Upper lobe of left lung (tissue), 6 donors: ENCODE measurements at places on chromosomes 4 and X.

DNA sequence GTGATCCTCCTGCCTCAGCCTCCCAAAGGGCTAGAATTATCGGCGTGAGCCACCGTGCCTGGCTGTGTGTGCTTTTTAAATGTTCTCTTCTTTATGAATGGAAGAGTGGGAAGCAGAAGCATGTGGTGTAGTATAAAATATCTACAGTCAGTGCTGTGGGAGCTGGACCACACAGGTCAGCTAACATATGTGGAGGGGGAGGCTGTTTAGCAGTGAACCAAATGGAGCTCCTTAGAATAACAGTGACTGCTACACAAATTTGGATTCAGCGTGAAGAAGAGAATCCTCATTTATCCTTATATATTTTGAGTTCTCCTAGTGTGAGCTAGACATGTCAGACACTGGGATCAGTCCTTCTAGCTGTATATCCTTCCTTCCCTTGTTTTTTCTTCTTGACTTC is 3.2 kb downstream of the SNX25 start:
- no peak for DNase-seq

DNA sequence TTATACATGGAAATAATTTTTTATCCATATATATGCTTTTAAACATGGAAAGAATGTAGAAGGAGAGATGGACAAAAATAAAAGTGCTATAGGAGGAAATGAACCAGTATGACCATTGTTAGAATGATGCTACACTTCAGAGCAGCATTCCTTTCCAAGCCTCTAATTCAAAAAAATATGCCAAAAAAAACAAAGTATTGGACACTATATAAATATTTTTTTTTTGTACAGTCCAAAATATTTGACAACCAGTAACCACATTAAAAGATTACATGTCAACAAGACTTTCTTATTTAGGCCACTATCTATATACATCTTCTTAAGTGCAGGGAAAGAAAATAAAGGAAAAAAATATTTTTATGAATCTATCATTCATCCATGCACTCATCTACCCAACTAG is 198.6 kb downstream of the LRBA start:
- DNase-seq, result no peak

DNA sequence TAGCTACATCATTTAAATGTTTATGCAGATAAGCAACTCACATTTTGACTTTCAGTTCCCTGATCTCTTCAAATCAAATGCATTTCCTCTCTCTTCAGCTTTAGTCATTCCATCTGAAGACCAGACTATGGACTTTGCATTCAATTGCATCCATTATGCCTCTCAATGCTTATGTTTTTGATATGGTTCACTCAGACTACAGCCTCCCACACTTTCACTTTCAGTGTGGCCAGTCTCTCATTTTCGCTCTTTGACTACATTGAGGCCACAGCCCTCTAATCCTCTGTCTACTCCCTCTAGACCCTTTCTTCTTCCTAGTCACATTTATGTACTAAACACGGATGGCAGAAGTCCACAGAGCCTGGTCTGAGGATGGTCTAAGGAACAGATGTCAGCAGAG is 24.5 kb upstream of the VEGFC start:
- no peak for DNase-seq

DNA sequence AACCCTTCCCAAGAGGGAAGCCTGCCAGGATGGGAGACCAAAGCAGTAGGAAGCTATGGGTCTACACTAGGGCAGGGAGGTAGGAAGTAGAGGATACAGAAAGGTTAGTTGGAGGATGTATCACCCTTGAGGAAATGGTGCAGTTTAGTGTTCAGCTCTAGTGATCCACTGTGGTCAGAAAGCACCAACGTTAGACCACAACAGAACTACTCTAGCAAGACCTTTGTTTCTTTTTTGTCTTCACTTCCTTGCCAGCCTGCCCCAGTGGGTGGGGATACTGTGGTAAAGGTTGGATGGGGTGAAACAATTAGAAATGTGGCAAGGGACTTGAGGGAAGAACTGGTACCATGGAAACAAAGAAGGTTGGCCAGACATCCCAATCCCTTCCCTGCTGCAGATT is 83.3 kb downstream of the DDIT4L start:
- DNase-seq, result no peak

DNA sequence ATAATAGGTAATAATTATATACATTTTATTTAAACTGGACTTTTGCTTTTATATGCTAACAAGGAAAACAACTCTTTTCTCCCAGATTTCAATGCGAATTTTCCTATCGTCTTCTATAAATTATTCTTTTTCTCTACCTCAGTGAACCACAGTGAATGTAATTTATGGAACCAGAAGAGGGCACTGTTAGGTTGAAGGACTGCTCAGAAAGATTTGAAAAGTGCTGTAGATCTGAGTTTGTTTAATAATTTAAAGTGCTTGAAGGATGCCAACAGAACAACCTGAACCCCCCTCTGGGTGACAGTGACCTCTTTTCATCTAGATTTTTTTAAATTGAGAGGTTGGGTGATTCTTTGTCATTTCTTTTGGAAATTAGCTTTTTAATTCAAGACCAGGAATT is 54.9 kb downstream of the PHOX2B start:
- no peak for DNase-seq

GRCh38 chr4:6359536-6360308 is 90.1 kb downstream of the WFS1 start:
- no peak for DNase-seq

- DNase-seq, result no peak
These were observed 3.9 kb downstream of the TAB3 start for GRCh38 chrX:30885136-30885535.

GRCh38 chrX:47145395-47146120 is 537 bp downstream of the RBM10 start:
- no peak for DNase-seq

- peak; percentile 41 for DNase-seq
These were observed at the start of gene HS3ST1 for GRCh38 chr4:11428231-11428898. TSS of gene HS3ST1 (minus strand) at chr4:11428894. CDS start at chr4:11400005, 28,889 bp downstream.

- no peak for DNase-seq
These were observed 113.0 kb downstream of the RBM47 start for GRCh38 chr4:40516651-40517050.

DNA sequence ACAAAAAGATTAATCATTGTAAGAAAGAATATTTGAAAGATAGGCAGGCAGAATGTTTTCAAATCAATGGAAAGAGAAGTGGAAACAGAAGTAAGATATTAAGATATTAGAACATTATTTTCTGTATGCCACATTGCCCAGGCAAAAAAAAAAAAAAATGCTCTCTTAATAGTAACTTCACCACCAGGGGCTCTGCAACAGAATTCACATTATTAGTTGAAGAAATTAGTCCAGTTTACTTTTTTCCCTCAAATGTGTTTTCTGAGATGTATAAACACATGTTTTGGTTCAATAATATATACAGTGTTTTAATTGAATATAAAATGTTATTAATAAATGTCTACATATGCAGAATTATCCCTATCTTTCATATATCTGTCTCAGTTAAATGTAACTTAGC is 78.0 kb upstream of the ADAD1 start:
- no peak for DNase-seq

- DNase-seq, result no peak
These were observed 243.5 kb downstream of the GPAT3 start for GRCh38 chr4:83779103-83780052.

- no peak for DNase-seq
These were observed 518 bp upstream of the CNKSR2 start for GRCh38 chrX:21373637-21374162.

DNA sequence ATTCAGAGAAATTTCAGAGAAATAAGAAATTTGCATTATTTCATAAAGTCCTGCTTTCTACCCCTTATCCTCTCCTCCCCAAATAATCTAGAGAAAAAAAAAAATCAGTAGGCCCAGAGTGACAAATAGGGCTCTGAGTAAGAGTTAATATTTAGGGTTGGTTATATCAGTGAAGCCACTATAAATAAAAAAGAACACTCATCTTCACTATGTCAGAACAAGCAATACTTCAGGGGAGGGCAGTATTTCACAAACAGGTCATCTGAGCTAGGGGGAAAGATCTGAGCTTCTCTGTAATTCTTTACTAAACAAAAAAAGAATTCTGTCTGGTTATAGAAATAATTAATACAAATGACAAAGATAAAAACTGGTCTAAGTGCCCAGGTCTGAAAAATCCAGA is 39.4 kb downstream of the PDE5A start:
- no peak for DNase-seq

DNA sequence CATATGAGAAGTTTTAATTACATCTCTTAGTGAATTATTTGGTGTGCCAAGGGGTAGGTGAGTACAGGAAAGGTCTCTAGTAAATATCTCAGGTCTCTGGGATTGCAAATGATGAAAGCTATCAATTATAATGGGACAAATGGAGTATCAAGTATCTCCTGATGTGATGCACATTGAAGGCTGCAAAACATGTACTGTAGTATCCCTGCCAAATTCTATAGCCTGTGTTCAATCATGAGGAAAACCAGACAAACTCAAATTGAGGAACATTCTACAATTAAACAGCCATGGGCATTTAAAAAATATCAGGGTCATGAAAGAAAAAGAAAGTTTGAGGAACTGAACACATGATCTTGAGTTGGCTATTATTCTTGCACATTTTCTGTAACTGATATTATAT is 665.4 kb upstream of the PABPC4L start:
- no peak for DNase-seq

DNA sequence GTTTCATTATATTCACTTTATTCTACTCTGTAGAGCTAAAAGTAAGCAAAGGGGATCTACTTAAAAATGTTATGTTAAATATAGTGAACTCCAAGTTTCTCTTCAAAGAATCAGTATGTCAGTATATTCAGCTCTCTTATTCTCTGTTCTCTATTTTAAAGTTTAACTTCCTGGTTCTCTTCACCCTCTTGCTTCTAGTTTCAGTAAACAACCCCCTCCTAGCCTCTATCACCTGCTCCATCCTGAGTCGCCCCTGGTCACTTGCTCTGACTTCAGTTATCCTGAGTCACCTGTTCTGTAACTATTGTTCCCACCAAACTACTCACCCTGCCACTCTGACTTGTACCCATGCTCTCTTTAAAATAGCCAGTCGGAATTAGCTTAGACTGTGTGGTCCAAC is 180.9 kb upstream of the AADAT start:
- no peak for DNase-seq

DNA sequence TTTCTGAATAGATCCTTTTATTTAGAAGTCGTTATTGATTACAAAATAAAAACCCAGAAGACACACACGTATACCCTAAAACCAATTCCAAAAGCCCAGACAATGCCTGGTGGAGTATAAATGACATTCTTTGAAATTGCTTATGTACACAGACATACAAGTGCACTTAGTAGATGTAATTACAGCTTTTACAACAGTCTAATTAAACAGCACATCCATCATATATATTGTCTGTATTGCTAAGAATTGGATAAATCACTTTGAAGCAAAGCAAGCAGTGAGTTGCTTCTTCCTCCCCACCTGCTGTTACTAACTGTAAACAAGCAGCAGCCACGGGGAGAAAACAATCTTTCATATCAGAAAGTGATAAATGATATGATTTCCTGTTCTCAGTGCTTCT is 645.7 kb downstream of the TLL1 start:
- no peak for DNase-seq

GRCh38 chr4:169984173-169984572 is 42.0 kb downstream of the MFAP3L start:
- DNase-seq, result no peak

GRCh38 chr4:28469387-28469786 is 1608.7 kb downstream of the STIM2 start:
- no peak for DNase-seq

DNA sequence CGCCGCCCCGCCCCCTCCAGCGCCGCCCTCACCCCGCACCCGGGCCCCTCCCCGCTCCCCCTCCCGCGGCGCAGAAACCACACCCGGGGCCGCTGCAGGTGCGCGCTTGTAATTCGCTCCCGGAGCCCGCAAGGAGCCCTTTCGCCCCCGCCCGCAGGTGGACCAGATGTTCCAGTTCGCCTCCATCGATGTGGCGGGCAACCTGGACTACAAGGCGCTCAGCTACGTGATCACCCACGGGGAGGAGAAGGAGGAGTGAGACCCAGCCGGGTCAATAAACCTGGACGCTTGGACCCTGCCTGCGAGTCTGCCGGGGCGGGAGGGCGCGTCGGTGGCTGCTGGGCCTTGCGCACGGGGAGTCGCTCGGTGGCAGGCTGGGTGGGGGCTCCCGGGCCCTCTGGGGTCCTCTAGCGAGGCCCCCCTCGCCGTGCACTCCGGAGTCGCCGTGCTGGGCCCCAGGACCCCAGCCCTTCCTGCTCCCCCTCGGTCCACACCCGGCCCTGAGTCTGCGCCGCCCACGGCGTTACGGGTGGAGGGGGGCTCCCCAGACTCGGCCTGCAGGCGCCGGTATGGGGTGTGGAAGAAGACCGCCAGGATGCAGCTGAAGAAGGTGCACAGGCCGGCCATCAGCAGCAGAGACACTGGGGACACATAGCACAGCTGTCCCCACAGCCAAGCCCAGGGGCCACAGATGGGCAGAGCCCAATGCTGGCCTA is 7.1 kb downstream of the SLC49A3 start:
- DNase-seq, result peak; percentile 56

DNA sequence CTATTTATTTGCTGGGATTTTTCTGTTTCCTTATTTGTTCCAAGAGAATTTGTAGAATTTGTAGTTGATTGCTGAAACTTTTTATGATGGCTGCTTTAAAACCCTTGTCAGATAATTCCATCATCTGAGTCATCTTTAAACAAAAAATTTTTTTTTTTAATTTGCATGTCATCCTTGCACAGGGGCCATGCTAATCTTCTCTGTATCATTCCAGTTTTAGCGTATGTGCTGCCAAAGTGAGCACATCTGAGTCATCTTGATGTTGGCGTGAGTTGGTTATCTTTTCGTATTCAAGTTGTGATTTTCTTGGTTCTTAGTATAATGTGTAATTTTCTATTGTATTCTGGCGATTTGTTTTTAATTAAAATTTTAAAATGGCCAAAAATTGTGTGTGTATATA is 18.7 kb upstream of the ZNF157 start:
- DNase-seq, result no peak

DNA sequence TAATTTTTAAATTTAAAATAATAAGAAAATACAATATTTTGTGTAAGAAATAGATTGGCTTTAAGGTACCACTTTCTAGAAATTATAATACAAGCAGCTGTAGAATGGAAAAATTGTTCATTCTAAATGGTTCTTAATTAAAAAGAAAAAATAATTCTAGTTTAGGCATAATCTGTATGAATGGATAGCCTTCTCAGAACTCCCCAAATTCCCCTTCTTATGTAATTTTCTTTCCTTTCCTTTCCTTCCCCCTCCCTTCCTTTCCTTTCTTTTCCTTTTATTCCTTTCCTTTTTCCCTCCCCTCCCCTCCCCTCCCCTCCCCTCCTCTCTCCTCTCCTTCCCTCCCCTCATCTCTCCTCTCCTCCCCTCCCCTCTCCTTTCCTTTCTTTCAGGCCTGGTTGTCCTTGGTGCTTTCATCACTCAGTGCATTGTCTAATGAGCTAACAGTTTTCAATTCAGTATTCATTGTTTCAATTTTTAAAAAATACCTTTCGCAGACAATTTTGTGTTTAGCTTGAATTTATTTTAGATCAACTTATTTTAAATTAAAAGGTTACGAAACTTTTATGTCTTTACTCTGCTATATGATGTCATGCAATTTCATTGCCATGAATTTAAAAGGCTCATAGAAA is 28.8 kb downstream of the LRIT3 start:
- DNase-seq, result no peak

DNA sequence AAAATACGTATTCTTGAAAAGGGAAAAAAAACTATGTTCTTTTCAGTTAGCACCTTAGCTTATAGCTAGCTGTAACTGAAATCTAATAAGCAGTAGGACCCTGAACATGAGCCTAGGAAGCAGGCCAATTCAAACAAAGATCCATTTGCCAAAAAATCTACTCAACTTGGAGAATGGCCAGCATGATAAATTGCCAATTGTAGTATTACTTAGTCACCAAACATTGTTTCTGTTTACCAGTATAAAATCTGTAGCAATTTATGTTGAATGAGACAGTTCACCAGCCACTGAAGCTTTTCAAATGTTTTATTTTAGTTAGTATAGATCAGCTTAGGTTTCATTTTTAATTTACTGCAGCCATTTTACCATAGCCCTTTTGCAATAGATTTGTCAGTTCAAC is 323.6 kb upstream of the DIPK2B start:
- no peak for DNase-seq
